Ovary (tissue), 10 donors: ENCODE measurements at places on chromosomes 3 and 15. TPM values are rescaled to one million over a fixed set of nuclear protein-coding genes. Genes with fewer than 3 reads are reported as not detected.

TLE3 gene
- total RNA-seq: 70.8 TPM

HRH1 gene
- 10.4 TPM for total RNA-seq

CEP63 gene
- 21.7 TPM for total RNA-seq

COL6A5 gene
- total RNA-seq: not detected

SI gene
- total RNA-seq: not detected

FSIP1 gene
- total RNA-seq: 1.5 TPM

STAC gene
- total RNA-seq: 3.5 TPM

MGLL gene
- total RNA-seq: 13.3 TPM

ADGRG7 gene
- not detected for total RNA-seq

SMCO1 gene
- not detected for total RNA-seq

GOLGA6L10 gene
- total RNA-seq: 3.3 TPM

A4GNT gene
- total RNA-seq: not detected

RTP4 gene
- total RNA-seq: 3.9 TPM

IFT122 gene
- total RNA-seq: 27.7 TPM

RTP3 gene
- not detected for total RNA-seq

ABHD6 gene
- total RNA-seq: 8.9 TPM

NEIL1 gene
- total RNA-seq: 21.2 TPM

ZNF80 gene
- total RNA-seq: not detected

MESP2 gene
- not detected for total RNA-seq

GPR176 gene
- total RNA-seq: 2.4 TPM

CKMT1B gene
- not detected for total RNA-seq

NR2E3 gene
- total RNA-seq: 0.20 TPM

CD200 gene
- total RNA-seq: 10.8 TPM

PROK2 gene
- 0.12 TPM for total RNA-seq

FBXW12 gene
- total RNA-seq: 0.22 TPM

PARP9 gene
- total RNA-seq: 23.0 TPM

WDR49 gene
- 1.3 TPM for total RNA-seq

C3orf85 gene
- total RNA-seq: not detected

OXTR gene
- 0.95 TPM for total RNA-seq

UNC13C gene
- total RNA-seq: 2.0 TPM

STRIT1 gene
- not detected for total RNA-seq

IL17RB gene
- total RNA-seq: 1.1 TPM

SCAANT1 gene
- total RNA-seq: not detected

DUOXA1 gene
- 4.1 TPM for total RNA-seq

ARPP21 gene
- total RNA-seq: not detected

SNURF gene
- total RNA-seq: 31.3 TPM

SLC28A2 gene
- not detected for total RNA-seq

MYO5C gene
- total RNA-seq: 7.1 TPM

SPSB4 gene
- not detected for total RNA-seq

ARHGEF26 gene
- 11.1 TPM for total RNA-seq

TIMP4 gene
- total RNA-seq: 5.2 TPM

GP5 gene
- total RNA-seq: 0.31 TPM

SLC12A1 gene
- not detected for total RNA-seq

CYP8B1 gene
- total RNA-seq: not detected

EFCAB12 gene
- 0.94 TPM for total RNA-seq

RFC4 gene
- 13.2 TPM for total RNA-seq

EAF2 gene
- 2.1 TPM for total RNA-seq

CHCHD6 gene
- total RNA-seq: 24.6 TPM

RLBP1 gene
- total RNA-seq: not detected

CPLX3 gene
- total RNA-seq: not detected
